ENCODE measurements at places on chromosomes 11 and 22. TPM values are rescaled to one million over a fixed set of nuclear protein-coding genes. Genes with fewer than 3 reads are reported as not detected.

DNA sequence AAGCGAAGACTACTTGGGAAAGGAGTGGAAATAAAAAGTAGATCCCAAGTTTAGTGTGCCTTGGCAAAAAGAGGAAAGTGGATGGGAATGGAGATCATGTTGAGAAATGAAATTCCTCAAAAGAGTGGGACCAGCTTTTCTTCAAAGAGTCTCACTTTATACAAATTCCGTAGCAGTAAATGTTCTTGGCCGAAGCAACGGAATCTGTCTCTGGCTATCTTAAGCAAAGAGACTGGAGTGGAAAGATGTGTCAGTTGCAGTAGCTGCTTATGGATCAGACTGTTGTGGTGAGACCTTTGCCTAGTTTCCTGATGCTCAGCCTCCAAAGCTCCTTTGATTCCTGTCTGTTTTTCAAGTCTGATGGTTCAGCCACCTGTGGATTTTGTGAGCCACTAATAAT lies 73.6 kb downstream of the CSTPP1 start:
- DNase-seq = no peak

KCNJ11 gene
- total RNA-seq = 0.70 TPM

GAL gene
- 0.65 TPM for total RNA-seq

DNA sequence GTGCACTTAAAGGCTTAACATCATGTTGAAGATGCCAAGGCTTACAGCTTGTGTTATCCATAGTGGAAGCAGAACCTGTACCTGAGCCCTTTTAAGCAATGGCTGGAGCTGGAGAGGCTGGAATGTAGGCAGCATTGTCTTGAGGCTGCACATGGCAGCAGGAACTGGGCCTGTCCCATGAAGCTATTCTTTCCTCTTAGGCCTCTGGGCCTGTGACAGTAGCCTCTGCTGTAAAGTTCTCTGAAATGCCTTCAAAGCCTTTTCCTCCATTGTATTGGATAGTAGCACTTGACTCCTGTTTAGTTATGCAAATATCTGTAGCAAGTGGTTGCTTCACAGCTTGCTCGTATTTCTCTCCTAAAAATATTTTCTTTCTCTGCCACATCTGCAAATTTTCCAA lies 127.4 kb upstream of the ANO5 start:
- no peak for DNase-seq

DNA sequence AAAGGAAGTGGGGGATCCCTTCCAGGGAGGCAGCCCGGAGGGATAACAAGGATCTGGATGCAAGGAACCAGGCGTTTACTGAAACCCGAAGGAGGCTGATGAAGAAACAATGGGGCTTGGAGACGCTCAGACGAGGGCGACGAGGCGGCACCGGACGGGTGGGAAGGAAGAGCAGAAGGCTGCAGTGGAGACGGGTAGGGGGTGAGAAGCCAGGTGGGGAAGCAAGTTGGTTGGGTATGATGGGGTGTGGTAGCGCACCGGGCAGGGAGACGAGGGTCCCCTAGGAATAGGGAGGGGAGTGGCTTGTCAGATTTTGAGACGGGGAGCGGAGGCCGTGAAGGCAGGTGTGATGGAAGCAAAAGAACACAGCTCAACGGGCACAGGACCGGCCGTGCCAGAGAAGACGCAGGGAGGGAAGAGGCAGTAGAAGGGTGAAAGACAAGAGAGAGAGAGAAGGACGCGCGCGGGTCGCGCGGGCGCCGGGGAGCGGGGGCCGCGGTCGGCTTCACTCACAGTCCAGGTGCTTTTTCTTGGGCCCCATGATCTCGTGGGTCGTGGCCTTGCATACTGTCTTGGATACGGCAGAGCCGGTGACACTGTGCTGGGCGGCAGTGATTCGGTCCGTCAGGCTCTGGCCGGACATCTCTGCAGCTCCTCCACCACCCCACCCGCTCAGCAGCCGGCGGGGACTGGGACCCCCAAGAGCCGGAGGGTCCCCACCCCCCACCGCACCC lies 579 bp downstream of the PICALM start:
- peak; percentile 49 for DNase-seq

- no peak for DNase-seq
Measured at GRCh38 chr11:58641341-58641740, 18.9 kb downstream of the CNTF start.

MPPED1 gene
- total RNA-seq = 0.78 TPM

- no peak for DNase-seq
Measured at GRCh38 chr11:93504110-93505095, 38.8 kb downstream of the SMCO4 start.

GRCh38 chr22:23845265-23846080 lies 6.7 kb upstream of the DERL3 start:
- DNase-seq = no peak

LAYN gene
- total RNA-seq = 8.6 TPM

- no peak for DNase-seq
Measured at GRCh38 chr22:43891360-43892182, at the start of gene PNPLA5. TSS of gene PNPLA5 (minus strand) at chr22:43892013. CDS start at chr22:43891880, 133 bp downstream.

GRCh38 chr11:89235083-89235482 lies 57.4 kb downstream of the TYR start:
- no peak for DNase-seq

All from ureter (tissue), 1 donor.